ENCODE measurements at places on chromosomes 7 and 10.

DNA sequence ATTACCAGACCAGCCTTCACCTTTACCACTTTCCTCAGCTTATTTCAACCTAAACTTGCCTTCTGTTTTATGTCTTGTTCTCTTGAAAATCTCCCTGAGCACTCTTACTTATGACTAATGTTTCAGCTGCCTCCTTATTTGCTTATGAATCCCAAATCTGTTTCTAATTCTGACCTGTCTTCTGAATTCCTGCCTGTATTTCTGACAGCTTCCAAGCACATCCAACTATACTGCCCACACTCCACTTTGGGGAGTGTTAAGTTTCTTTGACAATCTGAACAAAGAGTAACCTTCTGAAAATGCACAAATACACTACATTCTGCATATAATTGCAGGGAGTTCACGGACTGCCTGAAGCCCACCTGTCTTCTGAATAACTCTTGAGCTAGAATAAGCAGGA, 48.7 kb downstream of the ARMC3 start:
- no peak for DNase-seq

- DNase-seq: no peak
Measured at GRCh38 chr10:36500266-36500665, 625.1 kb upstream of the ANKRD30A start.

GRCh38 chr7:79782256-79782655, 328.8 kb upstream of the MAGI2 start:
- DNase-seq: no peak

DNA sequence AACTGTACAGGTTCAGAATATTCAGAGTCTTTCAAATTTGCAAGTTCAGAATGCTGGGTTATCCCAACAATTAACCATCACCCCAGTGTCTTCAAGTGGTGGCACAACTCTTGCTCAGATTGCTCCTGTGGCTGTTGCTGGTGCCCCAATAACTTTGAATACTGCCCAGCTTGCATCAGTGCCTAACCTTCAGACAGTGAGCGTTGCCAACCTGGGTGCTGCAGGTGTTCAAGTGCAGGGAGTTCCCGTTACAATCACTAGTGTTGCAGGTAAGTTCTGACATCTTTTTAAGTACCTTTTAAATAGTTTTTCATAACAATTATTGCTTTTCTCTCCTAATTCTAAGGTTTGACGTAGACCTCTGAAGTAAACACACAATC, 2.7 kb downstream of the SP4 start:
- peak; percentile 18 for DNase-seq

GRCh38 chr7:134954197-134955082, 31.9 kb upstream of the AGBL3 start:
- peak; percentile 32 for DNase-seq

DNA sequence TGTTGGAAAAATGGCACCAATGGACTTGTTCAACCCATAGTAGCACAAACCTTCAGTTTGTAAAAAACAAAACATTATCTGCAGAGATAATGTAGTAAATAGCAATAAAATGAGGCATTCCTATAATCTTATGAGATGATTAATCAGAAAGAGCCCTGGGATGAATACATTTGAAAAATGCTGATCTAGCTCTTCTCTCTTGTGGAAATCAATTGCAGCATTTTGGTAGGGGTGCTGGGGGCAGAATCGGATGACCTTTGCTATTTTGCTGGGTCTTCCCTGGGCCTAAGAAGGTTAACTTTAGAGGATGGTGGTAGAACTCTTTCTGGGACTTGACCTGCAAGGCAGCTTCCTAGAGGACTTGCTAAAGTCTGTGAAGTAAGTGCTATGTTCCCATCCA, 163.5 kb downstream of the ADRA2A start:
- no peak for DNase-seq

- no peak for DNase-seq
Measured at GRCh38 chr7:94556028-94556427, 46.4 kb downstream of the CASD1 start.

- no peak for DNase-seq
Measured at GRCh38 chr7:42014625-42015618, 222.1 kb downstream of the GLI3 start.

DNA sequence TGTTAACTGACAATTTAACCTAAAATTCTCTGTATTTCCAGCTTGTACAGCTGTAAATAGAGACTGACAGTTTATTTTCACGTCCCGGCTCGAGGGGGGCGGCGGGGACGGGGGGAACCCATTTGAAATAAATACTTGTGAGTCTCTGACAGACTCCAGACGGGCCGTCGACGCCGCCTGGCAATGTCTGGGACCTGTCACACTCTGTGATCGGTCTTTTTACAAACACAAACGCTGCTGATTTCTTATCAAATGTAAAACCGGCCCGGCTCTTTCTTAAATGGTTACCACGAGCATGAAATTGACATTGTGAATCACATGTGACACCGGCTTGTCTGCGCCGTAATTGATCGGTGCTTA, 57.0 kb downstream of the UNCX start:
- no peak for DNase-seq

DNA sequence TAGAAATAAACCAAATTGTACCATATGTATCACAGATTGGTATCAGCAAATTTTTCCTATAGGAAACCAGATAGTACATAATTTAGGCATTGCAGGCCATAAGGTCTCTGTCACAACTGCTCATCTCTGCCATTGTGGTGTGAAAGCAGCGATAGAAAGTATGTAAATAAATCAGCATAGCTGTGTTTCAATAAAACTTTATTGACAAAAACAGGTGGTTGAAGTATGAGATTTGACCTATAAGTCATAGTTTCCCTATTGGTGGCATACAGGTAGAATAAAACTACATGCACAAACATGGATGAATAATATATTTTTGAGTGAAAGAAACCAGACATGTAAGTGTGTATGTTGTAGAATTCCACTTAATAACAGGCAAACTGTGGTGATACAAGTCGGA, 1454.9 kb downstream of the REEP3 start:
- DNase-seq: no peak

DNA sequence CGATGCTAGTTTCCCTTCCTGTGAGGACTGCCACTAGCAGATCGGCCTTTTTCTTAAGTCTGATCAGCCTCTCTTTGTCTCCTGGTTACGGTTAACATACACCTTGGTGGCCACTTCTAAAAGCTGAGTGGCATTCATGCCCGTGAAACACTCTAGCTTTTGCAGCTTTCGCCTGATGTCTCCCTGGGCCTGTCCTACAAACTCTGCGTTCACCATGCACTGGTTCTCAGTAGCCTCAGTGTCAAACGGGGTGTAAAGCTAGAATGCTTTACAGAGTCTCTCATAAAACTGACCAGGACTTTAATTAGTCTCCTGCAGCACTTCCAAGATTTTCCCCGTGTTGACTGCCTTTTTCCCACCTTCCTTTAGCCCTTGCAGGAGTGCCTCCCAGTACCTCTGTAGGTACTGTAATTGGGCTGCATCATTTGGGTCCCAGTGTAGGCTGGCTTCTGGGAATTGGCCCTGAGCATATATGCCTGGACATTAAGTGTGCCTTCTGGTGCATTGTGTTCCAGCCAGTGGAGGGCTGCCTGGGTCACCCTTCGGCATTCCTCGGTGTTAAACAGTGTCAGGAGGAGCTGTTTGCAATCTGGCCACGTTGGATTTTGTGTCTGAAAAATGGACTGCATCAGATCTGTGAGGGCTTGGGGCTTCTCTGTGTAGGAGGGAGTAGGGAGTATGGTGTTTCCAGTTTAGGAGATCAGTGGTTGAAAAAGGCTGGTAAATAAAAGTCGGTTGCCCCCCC, 6.5 kb upstream of the ZNF117 start:
- DNase-seq: no peak

GRCh38 chr10:61781969-61782403, 119.3 kb downstream of the CABCOCO1 start:
- DNase-seq: no peak

DNA sequence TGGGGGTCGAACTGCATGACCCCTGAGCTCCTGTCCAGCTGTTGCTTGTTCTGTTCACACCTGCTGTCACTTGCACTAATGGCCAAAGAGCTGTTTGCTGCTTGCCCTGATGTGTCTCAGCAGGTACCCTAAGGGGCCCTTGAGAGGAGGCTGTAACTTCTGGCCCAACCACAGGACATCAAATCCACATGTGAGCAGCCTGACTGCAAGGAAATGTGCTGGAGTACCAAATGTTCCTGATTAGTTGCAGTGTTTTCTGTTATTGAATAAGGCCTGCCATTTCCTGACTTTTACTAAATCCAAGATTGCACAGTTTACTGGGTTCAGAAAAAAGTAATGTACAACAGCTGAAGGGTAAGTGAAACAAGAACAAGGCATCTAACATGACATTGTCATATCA, 91.7 kb upstream of the IL6 start:
- no peak for DNase-seq

DNA sequence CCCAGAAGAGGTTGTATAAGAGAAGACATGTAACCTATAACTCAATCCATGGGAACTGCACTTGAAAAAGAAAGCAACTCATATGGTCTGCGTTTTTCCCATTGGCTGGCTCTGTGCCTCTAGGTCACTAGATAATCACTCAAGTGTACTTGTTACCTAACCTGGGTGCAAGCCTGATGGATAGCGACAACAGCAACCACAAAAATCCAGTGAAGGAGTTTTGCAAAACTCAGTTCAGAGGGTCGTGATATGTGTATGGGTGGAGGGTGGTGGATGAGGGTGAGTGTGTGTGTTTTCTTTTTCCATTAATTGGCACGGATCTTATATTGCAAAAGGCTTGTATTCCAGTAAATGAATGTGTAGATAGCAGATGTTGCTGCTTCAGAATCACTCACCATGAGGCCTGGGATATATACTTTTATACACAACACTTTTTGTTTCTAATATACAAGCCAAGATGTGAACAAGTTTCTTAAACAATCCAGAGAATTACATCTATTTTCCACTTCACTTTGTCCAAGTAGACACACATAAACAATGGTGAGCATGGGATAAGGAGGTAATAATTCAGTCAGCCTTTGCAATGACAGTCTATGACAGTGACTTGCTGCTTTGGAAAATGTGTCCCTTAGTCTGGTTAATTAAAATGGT, 286.9 kb upstream of the DKK1 start:
- DNase-seq: no peak

- DNase-seq: no peak
Measured at GRCh38 chr10:87864496-87865059, 1.2 kb downstream of the PTEN start.

DNA sequence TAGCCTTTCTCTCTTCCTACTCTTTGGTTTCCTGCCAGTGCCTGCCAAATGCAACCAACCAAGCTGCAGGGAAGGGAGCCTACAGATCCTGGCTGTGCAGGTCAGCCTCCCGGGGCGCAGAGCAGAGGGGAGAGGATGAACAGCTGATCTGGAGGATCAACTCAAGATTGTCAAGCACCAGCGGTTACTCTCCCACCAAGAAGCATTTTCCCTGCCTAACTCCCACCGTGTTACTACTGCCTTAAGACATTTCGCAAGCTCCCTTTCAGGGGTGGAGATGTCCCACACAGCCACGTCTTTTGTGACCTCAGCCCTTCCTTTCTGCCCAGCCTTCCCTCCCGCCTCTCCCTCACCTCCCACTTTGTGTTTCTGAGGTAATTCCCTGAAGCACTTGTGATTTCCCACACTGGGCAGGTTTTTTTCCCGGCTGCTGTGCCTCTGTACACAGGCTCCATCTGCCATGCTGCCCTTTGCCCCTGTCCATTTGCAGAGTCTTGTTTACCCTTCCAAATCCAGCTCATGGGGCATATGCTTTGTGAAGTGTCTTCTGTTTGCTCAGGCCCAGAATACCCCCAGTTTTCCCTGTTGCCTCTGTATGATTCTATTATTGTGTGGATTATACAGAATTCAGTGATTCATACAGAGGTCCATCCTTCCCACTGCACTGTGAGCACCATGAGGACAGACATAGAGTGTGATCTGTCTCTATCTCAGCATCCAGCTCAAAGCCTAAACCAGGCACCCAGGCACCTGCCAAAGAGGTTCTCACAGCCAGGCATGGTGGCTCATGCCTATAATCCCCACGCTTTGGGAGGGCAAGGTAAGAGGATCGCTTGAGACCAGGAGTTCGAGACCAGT, 40.9 kb upstream of the PAPSS2 start:
- DNase-seq: no peak

- DNase-seq: no peak
Measured at GRCh38 chr10:283916-284356, 148.7 kb downstream of the ZMYND11 start.
